ENCODE measurements at places on chromosomes 6 and 20.

- no peak for DNase-seq
Measured at GRCh38 chr6:80304014-80304413, 197.5 kb downstream of the BCKDHB start.

GRCh38 chr6:33123181-33123580 lies 47.4 kb downstream of the HLA-DPB1 start:
- DNase-seq = no peak

GRCh38 chr6:43980004-43980795 lies 147.1 kb downstream of the MRPL14 start:
- no peak for DNase-seq

GRCh38 chr6:108294297-108294726 lies 542 bp upstream of the AFG1L start:
- no peak for DNase-seq

DNA sequence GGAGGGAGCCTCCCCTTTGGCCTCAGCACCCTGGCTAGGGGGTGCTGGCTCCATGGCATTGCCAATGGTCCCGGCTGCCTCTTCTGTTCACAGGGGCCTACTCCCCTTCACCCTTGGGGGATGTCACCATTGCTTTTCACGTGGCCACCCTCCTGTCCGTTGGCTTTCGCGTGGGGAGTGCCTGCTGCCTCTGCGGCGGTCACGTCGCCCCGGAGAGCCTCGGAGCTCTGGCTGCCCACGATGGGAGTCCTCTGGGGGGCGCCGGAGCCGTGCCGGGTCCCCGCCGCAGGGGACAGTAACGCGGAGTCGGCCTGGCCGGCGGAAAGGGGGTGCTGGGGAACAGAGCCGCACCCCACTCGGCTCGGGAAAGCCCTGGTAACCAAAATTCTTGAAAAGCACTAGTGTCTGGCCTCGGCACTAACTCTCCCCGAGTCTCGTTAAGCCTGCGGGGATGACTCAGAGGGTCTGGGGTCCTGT lies 661 bp upstream of the HEBP2 start:
- DNase-seq = peak; percentile 49

- DNase-seq = no peak
Measured at GRCh38 chr6:143844006-143844405, 868 bp downstream of the LTV1 start.

DNA sequence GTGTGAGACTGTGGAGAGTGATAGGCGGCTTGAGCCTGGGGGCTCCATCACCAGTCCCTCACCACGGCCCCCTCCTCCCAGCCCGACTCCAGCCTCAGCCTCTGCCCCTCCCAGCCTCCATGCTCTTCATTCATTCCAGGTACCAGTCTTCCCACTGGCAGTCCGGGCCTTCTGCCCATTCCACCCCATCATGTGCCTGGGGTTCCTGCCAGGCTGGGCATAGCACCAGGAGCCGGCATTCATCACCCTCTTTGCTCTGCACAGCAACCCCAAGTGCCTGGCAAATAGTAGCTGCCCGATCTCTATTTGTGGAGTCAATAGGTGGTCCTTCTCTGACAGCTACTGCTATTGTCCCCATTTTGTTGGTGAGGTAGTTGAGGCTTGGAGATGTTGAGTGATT lies 39.6 kb upstream of the GTSF1L start:
- DNase-seq = no peak

DNA sequence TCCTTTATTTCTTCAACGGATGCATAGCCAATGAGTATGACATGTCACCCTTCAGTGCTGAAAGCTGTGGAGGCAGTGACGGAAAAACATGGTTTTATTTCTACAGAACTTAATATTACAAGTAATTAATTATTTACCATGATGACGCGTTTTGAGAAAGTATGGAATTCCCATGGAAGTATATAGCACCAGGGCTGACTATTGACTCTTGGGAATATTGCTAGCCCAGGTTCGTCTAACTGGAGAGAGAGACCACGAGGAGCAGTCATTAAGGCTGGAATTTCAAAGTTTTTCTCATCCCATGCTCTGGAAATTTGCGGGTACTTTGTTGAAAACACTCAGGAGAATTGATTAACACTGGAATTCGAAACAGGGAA lies 155.2 kb upstream of the PRSS16 start:
- no peak for DNase-seq

DNA sequence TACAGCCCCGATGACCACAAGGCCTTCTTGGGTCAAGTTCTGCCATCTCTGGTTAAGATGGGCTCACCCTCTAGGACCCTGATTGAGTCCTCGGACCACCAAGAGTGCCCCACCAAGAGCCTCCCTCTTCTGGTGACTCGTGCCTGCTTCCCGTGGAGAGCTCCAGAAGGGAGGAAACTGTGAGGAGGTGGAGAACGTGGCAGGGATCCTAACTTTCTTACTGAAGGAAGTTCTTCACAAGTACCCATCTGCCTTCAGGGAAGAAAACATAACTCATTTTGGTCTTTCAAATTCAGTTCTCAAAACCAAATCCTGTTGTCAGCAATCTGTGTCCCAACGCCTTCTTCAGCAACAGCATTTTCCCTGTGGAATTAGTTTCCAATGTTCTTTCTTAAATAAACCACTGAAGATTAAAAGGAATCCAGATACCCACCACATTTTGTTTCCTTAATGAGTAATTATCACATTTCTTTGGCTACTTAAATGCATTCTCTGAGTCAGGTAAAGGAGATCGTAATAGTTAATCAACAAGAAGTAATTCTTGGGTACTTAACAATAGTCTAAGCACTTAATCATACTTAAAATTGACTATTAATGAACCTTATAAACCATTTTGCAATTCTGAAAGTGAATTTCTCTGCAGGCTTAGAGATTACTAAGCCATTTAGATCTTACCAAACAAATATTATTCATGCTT lies 185.8 kb upstream of the SGK1 start:
- no peak for DNase-seq

DNA sequence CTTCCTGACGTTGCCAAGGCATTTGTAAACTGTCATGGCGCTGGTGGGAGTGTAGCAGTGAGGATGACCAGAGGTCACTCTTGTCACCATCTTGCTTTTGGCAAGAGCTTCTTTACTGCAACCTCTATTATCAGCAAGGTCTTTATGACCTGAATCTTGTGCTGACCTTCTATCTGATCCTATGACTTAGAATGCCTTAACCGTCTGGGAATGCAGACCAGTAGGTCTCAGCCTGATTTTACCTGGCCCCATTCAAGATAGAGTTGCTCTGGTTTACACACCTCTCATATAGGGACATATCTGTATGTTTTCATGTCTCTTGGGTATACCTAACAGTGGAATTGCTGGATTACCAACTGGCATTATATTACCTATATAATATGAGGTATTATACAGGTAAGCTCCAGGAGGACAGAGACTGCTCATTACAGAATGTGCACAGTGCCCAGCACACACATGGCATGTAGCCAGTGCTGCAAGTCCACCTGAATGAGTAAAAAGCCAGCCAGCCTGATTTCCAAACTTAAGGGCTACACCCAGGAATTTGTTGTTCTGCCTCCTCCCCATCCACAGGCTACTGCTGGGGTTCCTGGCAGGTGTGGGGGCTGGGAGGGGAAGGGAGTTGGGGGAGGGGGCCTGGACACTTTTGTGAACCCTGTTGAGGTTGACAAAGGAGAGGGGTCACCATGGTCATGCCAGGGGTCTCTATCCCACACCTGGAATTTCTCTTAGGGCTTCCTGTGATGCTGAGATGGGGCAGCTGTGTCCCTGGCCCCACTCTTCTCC lies 35.2 kb upstream of the BLCAP start:
- DNase-seq = no peak

GRCh38 chr20:48769069-48769983 lies 58.5 kb downstream of the PREX1 start:
- peak; percentile 95 for DNase-seq

DNA sequence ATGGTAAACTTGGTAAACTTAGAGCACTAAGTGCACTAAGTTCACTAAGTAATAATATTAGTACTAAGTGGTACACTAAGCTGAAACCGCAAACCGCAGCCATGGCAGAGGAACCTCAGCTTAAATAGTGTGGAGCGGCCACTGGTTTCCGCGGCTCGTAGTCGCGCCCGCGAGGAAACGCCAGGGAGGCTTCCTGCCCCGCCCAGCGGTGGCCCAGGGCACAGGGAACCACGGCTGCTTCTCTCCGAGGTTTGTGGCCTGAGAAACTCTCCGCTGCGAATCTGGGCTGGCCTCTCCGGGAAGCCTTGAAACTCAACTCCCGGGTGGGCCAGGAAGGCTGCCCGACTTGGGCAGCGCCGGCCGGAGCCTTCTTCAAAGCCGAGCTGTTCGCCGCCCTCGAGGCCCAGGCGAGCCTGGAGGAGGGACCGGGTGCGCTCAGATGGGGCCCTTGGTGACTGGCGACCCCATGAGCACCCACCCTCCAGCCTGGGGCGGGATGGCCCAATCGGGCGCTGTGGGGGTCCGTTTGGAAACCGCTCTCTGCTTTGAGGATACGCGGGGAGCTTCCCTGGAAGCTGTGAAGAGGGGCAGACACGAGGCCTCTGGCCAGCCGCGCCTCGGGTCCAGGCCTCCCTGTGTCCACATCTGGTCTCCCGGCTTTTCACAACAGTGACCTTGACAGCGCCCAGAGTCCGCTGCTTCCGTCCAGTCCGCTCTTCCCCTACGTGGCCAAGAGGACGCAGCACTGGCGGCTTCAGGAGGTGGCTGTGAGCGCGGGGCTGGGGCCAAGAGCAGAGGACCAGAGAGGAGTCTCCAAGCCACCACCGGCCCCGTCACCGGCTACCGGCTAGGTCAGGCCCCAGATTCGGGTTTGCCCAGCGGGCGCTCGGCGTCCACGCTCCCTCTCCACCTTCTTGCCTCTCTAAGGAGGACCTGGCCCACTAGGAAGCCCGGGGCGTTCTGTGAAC lies 25.4 kb upstream of the HLA-E start:
- peak; percentile 86 for DNase-seq

GRCh38 chr20:3815703-3816315 lies 4.5 kb upstream of the AP5S1 start:
- DNase-seq = no peak

DNA sequence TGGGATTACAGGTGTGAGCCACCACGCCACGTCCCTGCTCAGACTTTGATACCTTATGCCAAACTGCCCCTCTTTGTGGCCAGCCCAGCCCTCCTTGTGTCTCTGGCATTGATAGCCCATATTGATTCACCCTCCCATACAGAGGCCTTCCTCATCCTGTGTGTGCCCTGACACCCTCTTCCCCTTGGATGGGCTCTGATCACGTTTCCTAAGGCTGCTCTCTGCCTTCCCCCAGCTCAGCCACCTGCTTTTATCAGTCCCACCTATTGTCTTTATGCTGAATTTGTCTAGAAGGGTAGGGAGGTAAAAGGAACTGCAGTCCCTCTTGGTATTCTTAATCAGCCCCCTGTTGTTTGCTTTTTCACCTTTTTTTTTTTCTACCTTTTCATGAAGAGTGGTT lies 95.9 kb downstream of the CDKAL1 start:
- DNase-seq = no peak

DNA sequence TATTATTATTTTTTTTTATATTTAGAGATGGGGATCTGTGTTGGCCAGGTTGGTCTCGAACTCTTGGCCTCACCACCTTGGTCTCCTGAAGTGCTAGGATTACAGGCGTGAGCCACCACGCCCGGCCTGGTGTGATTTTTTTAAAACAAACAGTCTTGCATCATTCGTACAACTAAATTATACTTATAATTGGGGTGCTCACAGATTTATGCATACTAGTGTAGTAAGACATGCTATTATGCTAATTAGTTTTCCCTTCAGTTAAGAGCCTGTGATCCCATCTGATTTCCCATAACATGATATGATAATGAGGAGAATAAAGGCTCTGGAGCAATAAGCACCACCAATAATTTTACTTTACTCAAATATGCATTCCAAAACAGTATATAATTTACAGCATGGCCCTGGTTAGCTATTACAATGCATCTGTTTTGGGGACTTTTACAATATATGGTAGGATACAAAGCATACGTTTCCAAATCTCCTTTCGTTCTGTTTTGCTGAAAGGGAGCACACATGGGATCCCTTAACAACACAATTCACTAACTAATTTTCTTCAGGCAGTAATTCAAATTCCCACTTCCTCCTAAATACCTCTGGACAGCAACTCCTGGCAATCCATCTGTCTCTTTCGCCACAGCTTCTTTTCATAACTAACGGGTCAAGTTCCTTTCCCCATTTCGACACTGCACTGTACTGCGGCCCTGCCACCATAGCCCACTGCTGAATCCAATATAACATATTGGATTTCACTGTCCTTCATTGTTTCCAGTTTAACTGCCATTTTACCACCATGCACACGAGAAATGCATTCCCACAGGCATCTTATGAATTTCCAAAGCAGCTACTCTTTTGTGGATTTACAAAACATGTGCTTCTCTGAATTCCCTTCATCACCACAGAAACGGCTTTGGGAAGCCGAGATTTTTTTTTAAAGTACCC lies 1.7 kb downstream of the NUDT3 start:
- DNase-seq = peak; percentile 79

GRCh38 chr6:117687021-117687648 lies 11.9 kb downstream of the NUS1 start:
- peak; percentile 30 for DNase-seq

DNA sequence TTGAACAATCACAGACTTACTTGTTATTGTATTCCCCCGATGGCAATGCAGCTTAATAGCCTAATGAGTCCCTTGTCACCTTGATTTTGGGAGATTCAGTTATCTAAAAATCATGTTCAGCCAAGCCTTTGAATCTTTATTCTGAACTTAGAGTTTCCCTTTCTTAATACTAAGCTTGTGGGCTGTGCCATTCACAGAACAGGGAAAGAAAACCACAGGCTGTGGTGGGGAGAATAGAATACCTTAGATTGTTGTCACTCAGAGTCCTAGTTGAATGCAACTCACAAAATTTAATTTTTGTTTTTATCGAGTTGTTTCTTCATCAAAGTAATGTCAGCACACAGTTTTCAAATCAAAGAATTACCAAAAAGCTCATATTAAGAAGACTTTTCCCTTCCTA lies 37.4 kb downstream of the RFPL4B start:
- DNase-seq = no peak

- DNase-seq = no peak
Measured at GRCh38 chr6:141394565-141395051, 738.1 kb upstream of the GJE1 start.

- DNase-seq = peak; percentile 91
Measured at GRCh38 chr6:109978174-109979032, at the start of gene GPR6. Gene GPR6, plus strand, starts transcription at chr6:109978311. Its CDS starts 802 bp downstream, at chr6:109979113.

- DNase-seq = no peak
Measured at GRCh38 chr6:140427842-140428241, 1053.4 kb upstream of the CITED2 start.

DNA sequence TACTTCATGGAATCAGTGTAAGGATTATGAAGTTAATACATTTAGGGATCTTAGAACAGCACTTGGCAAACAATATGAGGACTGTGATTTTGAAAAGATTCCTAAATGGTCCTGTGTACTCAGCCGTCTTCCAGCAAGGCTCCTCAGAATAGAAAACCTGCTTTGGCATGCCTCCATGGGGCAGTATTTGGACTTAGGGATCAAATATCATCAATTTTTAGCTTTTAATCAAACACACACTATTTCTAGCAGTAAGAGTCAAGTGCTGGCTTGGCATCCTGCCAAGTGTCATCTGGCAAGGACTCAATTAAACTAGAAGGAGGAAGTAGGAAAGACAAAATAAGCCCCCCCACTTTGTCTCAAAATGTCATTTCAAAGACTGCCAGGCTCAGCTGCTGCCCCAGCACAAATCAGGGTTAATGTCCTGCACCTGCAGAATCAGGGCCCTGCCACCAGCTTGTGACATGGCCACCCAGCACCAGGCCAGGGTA lies 40.8 kb downstream of the IYD start:
- DNase-seq = peak; percentile 66

Data from suppressor macrophage (primary cell).